ENCODE measurements at places on chromosomes 2 and 18.

GRCh38 chr2:234689911-234690379 is 193.1 kb upstream of the ARL4C start:
- DNase-seq, result no peak

- no peak for DNase-seq
Measured at GRCh38 chr2:42071791-42072190, 24.0 kb downstream of the PKDCC start.

GRCh38 chr2:134282629-134283400 is 28.9 kb downstream of the MGAT5 start:
- DNase-seq, result no peak

DNA sequence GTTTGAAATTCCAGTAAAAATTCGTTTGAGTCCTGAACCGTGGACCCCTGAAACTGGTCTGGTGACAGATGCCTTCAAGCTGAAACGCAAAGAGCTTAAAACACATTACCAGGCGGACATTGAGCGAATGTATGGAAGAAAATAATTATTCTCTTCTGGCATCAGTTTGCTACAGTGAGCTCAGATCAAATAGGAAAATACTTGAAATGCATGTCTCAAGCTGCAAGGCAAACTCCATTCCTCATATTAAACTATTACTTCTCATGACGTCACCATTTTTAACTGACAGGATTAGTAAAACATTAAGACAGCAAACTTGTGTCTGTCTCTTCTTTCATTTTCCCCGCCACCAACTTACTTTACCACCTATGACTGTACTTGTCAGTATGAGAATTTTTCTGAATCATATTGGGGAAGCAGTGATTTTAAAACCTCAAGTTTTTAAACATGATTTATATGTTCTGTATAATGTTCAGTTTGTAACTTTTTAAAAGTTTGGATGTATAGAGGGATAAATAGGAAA is 80.7 kb downstream of the ACSL3 start:
- no peak for DNase-seq

GRCh38 chr2:134764164-134764563 is 45.4 kb upstream of the TMEM163 start:
- no peak for DNase-seq

- DNase-seq, result no peak
Measured at GRCh38 chr2:98586551-98587140, 21.7 kb downstream of the COA5 start.

DNA sequence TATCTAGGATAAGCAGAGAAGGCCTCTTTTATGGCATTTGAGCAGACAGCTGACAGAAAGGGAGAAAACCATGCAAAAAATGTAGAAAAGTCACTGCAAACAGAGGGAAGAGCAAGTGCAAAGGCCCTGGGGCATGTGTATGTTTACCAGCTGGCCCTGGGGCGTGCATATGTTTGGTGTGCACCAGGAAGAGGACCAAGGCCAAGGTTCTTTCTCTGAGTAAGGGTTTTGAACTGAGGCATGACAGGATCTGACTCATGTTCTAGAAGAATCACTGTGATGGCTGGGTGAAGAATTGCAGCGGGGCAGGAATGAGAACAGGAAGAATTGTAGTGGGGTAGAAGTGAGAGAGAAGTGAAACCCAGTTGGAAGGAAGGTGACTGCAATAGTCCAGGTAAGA is 69.6 kb downstream of the STEAP3 start:
- no peak for DNase-seq
